CD4-positive, alpha-beta T cell (primary cell): ENCODE measurements at places on chromosomes 3 and 15.

GRCh38 chr3:18853269-18853668, 295.0 kb upstream of the KCNH8 start:
- DNase-seq = no peak

DNA sequence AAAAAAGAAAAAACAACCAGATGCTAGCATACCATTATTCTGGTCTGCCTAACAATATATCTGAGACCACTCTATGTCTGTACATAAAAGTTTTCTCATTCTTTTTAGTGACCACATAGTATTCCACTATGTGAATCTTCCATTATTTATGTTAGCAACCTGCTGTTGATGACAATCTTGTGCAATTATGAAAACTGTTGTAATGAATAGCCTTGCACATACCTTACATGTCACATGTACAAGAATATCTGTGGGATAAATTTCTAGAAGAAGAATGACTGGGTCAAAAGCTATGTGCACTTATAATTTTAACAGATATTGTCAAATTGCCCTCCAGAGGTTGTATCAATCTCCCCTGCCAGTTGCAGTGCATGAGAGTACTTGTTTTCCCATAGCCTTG, 62.5 kb downstream of the ARHGAP31 start:
- no peak for DNase-seq

GRCh38 chr3:101219842-101220560, 100.4 kb downstream of the IMPG2 start:
- DNase-seq = no peak

DNA sequence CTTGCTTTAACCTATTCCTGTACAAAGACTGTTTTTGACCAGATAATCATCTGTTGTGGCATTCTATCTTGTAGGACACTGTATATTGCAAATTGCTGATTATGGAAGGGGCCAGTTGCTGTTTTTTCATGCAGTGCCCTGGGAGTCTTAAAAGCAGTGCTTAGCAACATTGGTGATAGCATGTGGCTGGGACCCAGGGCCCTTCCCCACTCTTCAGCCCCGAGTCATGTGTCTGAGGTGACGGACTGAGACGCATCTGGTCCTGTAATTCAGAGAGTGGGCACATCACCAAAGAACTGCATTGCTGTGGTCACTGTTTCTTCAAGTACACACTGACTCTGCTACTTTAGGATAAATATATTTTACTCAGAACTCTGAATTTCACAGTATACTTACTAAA, 63.4 kb downstream of the SNRK start:
- DNase-seq = no peak

DNA sequence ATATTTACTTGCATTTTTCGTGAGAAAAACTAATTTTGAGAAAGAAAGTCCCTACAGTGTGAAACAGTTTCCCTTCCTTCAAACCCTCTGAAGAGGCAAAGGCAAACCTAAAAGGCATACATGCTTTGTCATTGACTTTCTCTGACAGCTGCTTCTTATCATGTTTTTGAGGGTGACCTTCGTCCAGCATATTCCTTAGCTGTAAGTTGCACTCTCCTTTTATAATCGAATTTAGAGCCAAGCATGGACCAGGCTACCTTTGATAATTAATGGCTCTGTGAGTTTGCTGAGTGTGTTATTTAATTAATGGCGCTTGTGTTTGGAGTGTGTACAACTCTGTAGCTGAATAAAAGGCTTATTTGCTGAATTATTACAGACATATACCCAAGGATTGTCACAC, 684.2 kb upstream of the CFAP20DC start:
- no peak for DNase-seq
